Left ventricle myocardium superior (tissue), 1 donor: ENCODE measurements at places on chromosomes 5 and 9. TPM values are rescaled to one million over a fixed set of nuclear protein-coding genes. Genes with fewer than 3 reads are reported as not detected.

The FAM221B gene
- total RNA-seq: not detected

The REXO4 gene
- 18.7 TPM for total RNA-seq

DNA sequence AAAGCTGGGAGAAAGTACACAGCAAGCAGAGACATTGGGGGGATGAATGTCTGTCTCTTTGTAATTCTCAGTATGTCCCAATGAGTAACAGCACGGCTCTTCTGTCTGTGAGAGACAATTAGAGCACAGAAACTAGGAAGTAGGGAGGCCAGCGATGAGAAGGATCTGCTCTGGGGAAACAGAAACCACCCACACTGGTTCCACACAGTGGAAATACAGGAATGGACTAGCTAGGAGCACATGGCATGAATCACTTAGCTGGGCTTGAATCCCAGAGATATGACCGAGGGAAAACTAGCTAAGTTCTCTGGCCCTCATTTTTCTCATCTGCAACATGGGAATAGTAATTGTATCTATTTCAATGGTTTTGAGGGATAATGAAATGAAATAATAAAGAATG lies 895.9 kb downstream of the TLE4 start:
- no peak for DNase-seq

DNA sequence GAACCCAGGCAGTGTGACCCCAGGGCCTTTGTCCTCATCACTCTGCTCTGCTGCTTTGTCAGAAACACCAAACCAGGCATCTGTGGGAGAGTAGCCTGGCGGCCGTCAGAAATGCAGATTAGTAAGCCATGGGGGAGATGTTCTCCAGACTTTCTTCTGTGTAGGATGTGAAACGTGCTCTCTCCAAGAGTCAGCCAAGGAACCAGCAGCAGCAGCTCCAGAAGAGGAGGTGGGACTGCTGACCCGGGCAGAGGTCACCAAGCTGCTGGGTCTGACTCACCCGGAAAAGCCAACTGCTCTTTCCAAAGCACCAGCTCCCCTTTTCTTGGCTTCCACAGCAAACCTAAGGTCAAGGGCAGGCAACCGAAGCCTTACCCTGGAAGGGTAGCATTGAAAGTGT lies 14.4 kb upstream of the ABLIM3 start:
- DNase-seq: no peak

GRCh38 chr5:39175273-39175955 lies 43.9 kb downstream of the FYB1 start:
- no peak for DNase-seq

GRCh38 chr5:147784146-147784987 lies 1.8 kb upstream of the JAKMIP2 start:
- DNase-seq: no peak

- no peak for DNase-seq
Measured at GRCh38 chr9:125532412-125532811, 174.6 kb downstream of the MAPKAP1 start.
